GM12878 (cell line): ENCODE measurements at places on chromosomes 12 and 14.

DNA sequence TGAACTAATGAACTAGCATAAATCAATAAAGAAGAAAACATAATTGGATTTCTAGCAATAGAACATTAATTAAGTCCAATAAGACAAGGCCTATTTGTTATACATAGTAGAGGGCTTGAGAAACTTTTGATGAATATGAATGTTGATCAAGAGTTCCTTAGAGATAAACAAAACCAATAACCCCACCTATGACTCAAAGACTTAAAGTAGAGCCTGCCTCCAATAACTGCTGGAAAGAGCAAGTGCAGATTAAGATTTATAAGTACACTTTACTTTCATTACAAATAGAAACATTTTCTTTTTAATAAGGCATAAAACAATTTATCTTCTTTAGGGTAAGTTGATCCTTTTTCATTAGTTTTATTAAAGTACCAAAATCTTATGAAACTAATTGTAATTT lies 185.7 kb downstream of the SRGAP1 start:
- no peak for DNase-seq

DNA sequence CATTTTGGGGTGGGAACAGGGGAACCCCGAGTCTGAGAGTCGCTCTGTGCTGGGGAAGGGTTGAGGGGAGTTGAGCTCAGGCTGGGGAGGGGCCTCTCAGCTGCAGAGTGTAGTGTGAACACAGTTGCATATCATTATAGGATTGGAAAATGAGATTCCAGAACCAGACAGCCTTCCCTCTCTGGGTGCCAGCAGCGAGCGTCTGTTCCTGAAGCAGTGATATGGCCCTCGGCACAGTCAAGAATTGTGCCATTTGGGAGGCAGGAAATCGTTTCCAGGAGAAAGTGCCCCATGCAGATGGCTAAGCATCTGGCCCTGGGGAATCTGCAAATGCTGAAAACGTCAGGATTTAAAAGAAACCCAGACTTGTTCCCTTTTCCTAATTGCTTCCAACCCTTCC lies 70.4 kb upstream of the SFSWAP start:
- no peak for DNase-seq

DNA sequence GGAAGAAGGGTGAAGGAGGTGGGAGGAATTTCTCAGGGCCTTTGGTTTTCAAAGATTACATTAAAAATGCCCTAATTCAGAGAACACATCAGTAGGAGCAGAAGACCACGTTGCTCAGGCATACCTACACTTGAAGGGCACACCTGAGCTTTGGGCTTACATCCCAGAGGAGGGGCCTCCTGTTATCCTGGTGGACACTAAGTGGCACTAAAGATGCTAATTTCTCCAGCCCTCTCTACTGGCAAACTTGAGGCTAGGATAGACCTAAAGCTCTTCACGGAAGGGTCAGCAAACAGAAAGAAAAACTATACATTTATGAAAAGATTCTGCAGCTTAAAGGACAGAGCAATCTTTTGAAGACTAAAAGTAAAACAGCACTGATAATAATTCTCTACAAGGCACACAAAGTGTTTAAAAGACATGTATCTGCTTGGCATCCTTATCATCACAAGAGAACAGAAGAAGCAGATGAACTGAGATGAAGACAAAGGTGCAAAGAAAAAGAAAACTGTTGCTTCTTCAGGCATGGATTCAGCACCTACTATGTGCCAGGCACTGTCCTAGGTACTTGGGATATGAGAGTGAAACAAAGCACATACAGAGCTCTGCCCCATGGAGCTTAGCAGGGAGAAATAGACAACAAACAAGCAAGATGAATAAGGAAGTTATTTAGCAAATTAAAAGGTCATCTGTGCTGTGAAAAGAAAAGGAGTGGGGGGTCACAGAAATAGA lies 137.5 kb downstream of the NUAK1 start:
- no peak for DNase-seq

DNA sequence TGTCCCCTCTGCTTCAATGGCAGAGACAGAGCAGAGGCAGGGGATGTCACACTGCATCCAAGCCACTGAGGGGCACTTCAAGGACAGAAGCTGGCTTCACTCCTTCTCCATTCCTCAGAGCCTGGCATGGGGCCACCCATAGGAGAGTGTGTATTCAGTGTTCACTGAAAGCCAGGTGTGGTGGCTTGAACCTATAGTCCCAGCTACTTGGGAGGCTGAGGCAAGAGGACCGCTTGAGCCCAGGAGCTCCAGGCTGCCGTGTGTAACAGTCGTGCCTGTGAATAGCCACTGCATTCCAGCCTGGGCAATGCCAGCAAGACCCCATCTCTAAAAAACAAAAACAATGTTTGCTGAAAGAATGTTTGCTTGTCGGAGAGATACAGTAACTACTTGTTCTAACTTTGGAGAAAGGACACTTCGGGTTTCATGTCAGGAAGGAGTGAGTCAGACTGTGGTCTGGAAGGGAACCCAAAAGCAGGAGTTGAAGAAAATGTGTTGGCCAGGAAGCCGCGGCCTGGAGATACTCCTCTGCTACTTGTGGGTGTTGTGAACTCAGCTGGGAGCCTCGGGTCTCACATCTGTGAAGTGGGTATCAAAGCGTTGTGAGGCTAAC lies 43.4 kb downstream of the ELK3 start:
- DNase-seq: no peak

- no peak for DNase-seq
Observed at GRCh38 chr12:94100990-94101737, 47.2 kb upstream of the PLXNC1 start.

DNA sequence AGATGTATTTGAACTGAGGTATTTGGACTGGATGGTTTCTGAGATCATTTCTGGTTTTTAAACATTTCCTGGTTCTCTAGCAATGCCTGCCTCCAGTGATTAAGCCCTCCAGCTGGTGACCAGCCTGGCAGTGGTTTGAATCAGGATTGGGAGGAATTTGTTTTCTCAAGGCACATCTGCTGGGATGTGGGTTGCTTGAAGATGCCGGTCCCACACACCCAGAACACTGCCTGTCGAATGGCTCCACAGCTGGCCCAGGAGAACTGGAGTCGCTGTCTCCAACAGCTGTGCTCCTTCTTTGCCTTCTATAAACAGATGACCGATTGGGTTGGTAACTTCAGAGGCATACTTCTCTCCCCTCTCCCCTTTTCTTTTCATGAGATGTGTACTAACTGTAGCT lies 258.0 kb upstream of the DDHD1 start:
- no peak for DNase-seq

DNA sequence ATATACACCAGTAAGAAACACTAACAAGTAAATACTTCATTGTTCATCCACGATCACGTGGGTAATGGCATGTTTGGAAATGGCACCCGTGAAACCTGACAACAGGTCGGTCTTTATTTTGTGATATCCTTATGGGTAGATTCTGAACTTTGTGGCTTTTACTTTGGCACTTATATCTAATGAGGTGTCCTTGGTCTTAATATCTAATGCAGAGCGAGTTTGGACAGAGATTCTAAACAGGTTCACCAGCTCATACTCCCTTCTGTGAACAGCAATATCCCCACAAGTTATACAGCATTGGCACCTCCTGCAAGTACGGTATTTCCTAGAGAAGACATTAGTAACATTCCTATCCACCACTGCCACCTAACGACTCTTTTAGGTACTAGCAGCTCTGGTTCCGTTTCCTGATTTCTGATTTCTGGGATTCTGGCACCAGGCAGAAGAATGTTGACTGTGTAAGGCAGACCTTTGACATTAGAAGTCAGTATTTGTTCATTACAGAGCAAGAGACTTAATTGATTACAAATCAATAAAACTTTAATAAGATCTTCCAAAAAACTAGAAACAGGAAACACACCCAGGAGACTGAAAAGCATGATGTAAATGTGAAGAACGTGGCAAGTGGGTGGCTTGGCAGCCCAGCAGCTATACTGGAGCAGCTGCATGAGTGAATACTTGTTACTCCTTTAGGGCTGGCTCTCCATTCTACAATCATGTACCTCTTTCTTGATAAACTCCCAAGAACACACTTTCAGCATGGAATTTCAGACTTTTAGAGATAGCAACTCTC lies 2.5 kb downstream of the ANG start:
- DNase-seq: peak; percentile 44

DNA sequence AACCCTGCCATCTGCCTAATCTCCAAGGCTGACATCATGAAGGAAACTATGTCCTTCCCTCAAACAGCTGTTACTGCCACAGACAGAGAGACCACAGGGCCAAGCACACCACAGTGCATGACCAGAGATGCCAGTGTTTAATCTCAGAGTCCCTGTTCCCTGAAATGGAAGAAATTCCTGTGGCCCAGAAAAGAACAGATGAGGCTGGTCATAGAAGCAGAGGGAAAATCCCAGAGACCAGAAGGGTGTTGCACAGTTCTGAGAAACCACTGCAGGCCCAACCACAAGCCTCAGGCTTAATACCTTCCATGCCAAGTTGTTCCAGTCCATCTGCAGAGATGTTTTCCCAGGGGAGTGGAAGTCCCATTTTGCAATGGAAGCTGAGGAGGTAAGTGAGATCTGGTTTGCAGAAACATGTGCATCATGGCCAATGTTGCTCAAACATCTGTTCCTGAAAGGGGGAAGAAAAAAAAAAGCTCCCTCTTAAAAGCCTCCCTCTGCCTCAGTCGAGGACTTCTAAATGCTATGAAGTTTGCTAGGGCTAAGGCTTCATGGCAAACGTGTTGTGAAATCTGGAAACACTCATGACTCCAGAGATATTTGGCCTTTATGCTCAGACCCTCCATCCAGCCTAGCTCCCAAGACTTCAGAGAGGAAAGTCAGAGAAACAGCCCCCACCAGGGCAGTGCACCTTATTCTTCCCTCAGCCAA lies 98.6 kb downstream of the SCARB1 start:
- no peak for DNase-seq

DNA sequence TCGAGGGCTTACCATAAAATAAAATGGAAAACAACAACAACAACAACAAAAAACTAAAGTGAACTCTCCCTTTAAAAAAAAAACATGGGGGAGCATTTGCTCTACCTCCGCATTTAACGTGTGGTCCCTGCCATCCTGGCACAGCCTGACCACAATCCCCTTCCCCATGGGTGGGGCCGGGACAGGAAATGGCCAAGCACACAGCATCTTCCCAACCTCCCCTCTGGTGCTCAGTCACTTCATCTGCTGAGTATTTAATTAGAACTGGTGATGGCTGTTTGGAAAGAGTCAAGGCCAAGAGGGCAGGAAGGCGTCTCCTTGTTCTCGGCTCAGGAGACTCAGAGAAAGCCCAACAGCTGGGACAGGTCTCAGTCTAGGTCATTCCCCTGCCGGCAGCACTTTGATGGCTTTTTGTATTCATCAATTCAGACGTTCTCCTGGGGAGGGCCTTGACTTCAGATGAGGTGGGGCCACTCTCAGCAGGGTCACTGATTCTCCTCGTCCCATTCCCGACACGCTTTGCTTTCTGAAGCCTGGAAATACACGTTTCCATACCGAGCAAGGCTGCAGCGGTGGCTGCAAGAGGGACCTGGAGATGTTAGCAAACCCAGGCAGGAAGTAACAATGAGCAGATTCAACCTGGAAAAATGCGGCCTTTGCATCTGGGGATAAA lies 44.4 kb downstream of the ANO2 start:
- no peak for DNase-seq

- no peak for DNase-seq
Observed at GRCh38 chr14:68749487-68750475, 43.1 kb downstream of the ZFP36L1 start.

DNA sequence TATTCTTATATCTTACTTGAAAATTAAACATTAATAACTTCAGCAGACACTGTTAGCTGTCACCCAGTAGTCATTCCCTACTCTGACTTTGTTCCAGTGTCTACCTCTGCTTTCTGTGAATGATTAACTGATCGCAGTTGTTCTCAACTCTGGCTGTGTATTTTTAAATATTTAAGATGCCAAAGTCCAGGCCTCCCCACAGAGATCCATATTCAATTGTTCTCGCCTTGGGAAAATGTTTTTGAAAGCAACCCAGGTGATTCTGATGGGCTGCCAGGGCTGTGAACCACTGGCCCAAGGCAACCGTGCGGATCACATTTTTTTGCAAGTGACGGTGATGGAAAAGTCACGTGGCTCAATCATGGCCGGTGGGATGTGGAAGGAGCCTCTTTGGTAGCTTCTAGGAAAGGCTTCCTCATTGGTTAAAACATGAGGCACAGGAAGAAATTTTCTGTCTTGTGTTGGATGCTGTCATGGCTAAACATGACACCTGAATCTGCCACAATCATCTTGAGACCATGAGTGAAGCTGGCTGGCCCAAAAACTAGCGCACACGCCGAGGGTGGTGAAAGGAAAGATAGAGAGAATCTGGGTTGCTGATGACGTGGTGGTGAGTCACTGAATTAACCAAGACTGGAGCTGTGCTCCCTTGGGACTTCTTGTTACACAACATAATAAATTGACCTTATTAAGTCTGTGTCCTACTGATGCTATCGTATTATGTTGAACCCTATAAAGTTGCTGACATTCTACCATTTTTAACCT lies 37.2 kb downstream of the RDH12 start:
- no peak for DNase-seq

DNA sequence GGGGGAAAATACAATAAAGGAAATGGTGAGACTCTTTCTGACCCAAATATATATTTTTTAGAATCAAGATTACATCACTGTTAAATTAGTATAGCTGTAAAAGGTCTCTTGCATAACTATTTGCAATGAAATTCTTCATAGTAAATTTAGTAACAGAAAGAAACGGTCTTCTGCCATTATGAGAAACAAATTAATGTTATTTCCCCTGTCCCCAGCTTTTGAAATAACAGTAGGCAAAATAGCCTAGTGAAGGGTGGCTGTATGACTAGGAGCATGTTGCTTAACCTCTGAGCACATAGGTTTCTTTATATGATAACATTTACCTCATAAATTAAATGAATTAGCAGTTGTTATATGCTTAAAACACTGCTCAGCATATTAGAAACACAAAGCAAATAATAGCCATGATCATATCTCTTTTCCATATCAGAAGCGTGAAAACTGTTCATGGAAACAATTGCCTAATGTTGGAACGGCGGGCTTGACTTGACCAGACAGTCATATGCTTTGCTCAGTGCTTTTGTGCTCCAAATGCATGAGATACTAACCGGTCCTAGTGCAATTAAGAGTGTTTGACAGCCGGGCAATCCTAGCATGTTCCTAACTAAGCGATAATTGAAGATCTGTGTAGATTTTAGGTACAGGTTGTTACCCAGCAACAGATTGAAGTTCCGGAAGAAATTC lies 24.0 kb downstream of the BHLHE41 start:
- no peak for DNase-seq

GRCh38 chr14:103817595-103817994 lies 29.8 kb downstream of the PPP1R13B start:
- no peak for DNase-seq

- no peak for DNase-seq
Observed at GRCh38 chr12:25074954-25075353, 120.0 kb downstream of the DNAI7 start.

DNA sequence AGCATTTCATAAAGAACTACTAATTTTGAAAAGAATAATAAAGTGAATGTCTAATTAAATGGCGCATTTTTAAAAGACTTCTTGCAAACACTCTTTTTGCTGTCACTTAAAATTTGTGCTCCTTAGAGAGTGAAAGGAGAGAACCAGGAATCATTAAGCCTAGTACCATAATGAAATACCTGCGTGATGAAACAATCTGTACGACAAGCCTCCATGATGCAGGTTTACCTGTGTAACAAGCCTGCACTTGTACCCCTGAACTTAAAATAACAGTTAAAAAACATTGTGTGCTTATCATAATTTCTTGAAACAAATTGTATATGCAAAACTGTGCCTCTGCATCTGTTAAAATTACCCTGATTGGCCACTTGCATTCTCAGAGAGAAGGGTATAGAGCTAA lies 108.1 kb downstream of the MGAT4C start:
- DNase-seq: no peak
